ENCODE measurements at places on chromosomes 4 and X. TPM values are rescaled to one million over a fixed set of nuclear protein-coding genes. Genes with fewer than 3 reads are reported as not detected.

CT45A10 gene
- not detected for total RNA-seq

RNF150 gene
- total RNA-seq: not detected

CFAP299 gene
- total RNA-seq: not detected

SLC49A3 gene
- 0.74 TPM for total RNA-seq

ZCCHC12 gene
- total RNA-seq: 0.07 TPM

DOCK11 gene
- total RNA-seq: 29.9 TPM

MAGEE1 gene
- 2.8 TPM for total RNA-seq

PPP1R2C gene
- not detected for total RNA-seq

GPC4 gene
- not detected for total RNA-seq

SH3BGRL gene
- 52.8 TPM for total RNA-seq

RAB33A gene
- total RNA-seq: 28.4 TPM

SPATA18 gene
- total RNA-seq: not detected

KLHL15 gene
- total RNA-seq: 10.3 TPM

SH3RF1 gene
- total RNA-seq: 1.1 TPM

SSX3 gene
- total RNA-seq: not detected

VEGFD gene
- total RNA-seq: not detected

LGI2 gene
- total RNA-seq: not detected

SPINK2 gene
- total RNA-seq: not detected

RHOXF2B gene
- total RNA-seq: not detected

MAGEA8 gene
- total RNA-seq: not detected

MTMR8 gene
- total RNA-seq: 4.4 TPM

NAA11 gene
- total RNA-seq: not detected

MTM1 gene
- 25.2 TPM for total RNA-seq

UCP1 gene
- not detected for total RNA-seq

SCRG1 gene
- not detected for total RNA-seq

SMIM43 gene
- not detected for total RNA-seq

PNCK gene
- 0.18 TPM for total RNA-seq

CSAG2 gene
- total RNA-seq: not detected

F8A3 gene
- total RNA-seq: 27.3 TPM

AKAP4 gene
- total RNA-seq: not detected

ASB9 gene
- total RNA-seq: 0.78 TPM

RHOXF2 gene
- not detected for total RNA-seq
